AG10803 (cell line): ENCODE measurements at places on chromosomes 11 and 22.

GRCh38 chr11:27861706-27862430 is 161.6 kb upstream of the BDNF start:
- DNase-seq = peak; percentile 90

DNA sequence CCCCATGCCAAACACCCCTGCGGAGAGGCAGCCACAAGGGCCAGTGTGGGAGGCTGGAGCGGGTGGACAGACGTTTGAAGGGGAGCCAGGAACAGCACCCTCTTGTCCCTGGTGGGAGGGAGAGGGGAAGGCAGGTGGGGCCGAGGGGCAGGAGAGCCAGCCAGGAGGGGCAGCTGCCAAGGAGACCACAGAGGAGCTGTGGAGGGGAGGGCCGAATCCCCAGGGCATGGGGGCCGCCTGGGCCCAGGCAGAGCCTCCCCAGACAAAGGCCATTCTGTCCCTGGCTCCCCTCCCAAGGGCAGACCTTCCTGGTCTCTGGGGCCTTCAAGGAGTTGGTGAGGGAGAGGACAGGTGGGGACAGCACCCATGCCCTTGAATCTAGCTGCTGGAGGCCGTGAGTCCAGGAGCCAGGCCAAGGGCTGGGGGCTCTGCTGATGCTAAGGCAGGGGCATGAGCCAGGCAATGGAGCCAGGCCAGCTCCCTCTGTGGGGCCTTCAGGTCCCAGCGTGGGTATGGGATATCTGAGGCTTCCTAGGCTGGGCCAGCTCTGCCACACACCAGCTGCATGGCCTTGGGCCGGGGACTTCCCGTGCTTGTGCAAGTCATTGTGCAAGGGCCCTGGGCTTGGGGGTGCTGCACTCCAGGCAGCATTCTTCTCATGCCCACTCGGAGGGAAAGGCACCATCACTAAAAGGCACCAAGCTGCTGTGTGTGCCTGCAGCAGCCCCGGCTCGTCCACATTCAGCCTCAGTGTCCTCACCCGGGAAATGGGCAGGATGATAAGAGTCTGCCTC is 11.4 kb downstream of the EMID1 start:
- peak; percentile 64 for DNase-seq

DNA sequence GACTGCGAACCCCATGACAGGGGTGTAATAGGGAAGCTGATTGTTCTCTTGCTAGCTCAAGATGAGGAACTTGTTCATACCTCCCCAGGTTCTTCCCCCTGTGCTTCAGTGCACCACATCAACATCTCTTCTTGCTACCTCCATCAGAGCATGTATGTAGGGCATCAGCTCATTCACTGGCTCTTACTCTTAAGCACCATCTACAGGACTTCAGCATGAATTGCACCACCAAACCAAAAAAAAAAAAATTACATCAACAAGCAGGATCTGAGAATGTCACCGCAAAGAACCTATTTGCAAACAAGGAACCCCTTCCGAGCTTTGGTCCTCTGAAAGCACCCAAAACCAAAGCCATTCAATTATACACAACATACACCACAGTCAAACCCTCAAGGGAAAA is 2226.5 kb upstream of the RAG2 start:
- DNase-seq = no peak

- DNase-seq = no peak
Observed at GRCh38 chr11:15929371-15929901, 426.9 kb downstream of the SOX6 start.

- peak; percentile 78 for DNase-seq
Observed at GRCh38 chr11:87440076-87440770, 402.5 kb downstream of the TMEM135 start.

DNA sequence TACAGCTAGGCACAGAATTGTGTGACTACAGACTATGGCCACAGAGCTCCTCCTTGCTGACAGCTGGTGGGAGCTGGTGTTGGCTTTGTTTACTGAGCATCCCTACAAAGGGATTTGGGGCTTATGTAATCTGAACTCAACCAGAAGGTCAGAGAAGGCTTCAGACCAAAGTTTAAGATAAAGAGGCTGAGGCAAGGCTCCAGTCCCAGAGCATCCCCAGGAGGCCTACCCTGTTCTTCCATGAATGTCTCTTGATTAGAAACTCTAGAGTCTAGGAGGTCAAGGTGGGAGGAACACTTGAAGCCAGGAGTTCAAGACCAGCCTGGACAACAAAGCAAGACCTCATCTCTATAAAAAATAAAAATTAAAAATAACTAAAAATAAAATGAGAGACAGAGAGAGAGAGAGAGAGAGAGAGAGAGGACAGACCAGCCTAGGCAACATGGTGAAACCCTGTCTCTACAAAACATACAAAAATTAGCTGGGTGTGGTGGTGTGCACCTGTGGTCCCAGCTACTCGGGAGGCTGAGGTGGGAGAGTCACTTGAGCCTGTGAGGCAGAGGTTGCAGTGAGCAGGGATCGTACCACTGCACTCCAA is 125.5 kb upstream of the SERPIND1 start:
- DNase-seq = no peak

DNA sequence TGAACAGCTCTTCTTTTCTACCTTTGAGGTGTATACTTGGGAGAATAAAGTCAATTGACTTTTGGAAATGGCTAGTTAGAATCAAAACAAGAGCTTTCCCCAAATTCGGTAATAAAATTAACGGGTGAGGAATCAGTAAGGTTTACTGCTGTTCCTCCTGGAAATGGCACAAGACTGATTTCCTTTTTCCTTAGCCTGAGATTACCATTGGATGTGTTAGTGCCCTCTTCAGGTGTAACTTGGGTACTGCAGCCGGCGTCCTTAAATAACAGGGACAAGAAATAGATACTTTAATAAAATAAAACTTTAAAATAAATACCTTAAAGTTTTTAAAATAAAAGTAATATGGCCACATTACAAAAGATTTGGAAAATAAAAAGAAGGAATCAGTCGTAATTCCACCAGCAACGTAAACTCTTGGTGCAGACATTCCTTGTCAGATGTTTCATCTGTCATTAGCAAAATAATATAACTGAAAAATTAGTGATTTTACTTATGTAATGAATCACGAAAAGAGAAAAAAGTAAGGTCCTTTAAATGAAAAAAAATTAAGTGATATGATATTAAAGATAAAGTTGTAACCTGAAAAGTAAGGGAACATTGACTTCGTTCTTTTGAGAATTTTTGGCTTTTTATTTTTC is 29.7 kb downstream of the ZFTA start:
- DNase-seq = peak; percentile 79

- DNase-seq = no peak
Observed at GRCh38 chr22:43529934-43530333, 118.1 kb downstream of the MPPED1 start.

DNA sequence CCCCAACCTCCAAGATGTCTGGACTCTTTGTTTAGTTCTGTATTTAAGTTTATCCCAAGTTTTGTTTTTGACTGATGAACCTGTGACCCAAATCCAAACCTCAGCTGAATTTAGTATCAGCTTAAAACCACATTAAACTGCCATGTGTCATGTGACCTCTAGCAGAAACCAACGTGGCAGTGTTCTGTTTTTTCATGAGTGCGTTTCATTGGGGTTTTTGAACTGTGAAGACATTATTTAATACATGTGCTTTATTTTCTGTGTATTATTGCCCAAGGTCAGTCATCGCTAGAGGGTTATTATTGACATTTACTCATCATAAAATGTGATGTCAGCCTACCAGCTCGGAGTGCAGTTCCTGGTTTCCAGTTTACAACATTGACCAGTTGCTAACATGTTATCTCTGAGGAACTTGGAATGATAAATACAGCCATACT is 1.8 kb downstream of the TLCD5 start:
- no peak for DNase-seq

GRCh38 chr11:103035791-103036434 is 56.0 kb downstream of the DCUN1D5 start:
- peak; percentile 83 for DNase-seq

- DNase-seq = no peak
Observed at GRCh38 chr11:80565231-80565630, 1124.4 kb upstream of the TENM4 start.

DNA sequence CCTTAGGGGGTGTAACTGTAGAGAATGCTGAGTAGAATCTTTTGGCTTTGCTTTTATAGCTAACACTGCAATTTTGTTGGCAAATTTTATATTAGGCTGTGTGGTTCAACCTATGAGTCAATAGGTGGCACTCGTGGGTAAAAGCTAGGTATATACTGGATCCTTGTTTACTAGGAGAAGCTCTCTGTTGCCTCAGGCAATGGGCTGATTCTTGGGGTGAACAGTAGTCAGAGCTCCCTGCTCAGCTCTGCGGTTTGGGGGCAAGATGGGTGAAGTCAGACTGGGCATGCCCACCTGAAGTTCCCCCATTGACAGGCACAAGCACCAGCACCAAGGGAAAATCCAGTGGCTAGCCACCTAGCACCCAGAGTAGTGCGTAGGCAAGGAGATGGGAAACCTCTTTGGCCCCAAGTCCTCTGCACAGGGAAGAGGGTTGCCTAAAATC is 238.7 kb downstream of the FAM181B start:
- DNase-seq = no peak

DNA sequence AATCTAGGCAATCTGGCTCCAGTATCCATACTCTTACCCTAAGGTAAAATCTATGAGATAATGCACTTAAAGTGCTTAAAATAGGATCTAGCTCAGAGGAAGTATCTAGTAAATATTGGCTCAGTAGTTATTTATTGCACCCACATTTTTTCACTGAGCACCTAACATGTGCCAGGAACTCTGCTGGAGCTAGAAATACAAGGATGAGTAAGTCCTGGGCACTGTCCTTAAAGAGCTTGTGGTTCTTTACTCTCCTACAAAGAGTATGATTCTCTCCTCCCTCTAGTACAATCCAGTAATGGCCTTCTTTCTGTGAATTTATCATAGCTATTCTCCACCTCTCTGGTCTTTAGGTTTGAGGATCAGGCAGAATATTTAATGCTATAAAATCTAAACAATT is 59.2 kb downstream of the DEUP1 start:
- no peak for DNase-seq

GRCh38 chr11:34251589-34251980 is 106.2 kb downstream of the ABTB2 start:
- peak; percentile 44 for DNase-seq

- peak; percentile 33 for DNase-seq
Observed at GRCh38 chr11:17257196-17257595, 19.3 kb upstream of the NUCB2 start.

DNA sequence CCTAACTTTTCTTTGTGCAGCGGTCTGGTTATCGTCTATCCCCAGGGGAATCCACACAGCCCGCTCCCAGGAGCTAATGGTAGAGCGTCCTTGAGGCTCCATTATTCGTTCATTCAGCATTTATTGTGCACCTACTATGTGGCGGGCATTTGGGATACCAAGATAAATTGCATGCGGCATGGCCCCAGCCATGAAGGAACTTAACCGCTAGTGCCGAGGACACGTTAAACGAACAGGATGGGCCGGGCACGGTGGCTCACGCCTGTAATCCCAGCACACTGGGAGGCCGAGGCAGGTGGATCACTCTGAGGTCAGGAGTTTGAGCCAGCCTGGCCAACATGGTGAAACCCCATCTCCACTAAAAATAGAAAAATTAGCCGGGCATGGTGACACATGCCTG is 11.2 kb downstream of the TMEM121B start:
- DNase-seq = no peak

DNA sequence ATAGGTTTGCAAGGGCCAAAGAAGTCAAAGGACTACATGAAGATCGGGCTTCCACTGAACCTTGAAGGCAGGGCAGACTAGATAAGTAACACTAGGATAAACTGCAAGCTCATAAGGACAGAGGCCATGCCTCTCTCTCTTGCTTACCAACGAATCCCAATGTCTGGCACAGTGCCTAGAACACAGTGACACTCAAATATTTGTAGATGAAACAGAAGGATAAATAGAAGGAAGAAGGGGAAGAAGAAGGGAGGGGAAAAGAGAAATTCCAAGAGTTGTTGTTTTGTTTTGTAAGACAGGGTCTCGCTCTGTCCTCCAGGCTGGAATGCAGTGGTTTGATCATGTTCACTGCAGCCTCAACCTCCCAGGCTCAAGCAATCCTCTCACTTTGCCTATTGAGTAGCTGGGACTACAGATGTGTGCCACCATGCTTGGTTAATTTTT is 26.9 kb downstream of the SIK3 start:
- peak; percentile 25 for DNase-seq

DNA sequence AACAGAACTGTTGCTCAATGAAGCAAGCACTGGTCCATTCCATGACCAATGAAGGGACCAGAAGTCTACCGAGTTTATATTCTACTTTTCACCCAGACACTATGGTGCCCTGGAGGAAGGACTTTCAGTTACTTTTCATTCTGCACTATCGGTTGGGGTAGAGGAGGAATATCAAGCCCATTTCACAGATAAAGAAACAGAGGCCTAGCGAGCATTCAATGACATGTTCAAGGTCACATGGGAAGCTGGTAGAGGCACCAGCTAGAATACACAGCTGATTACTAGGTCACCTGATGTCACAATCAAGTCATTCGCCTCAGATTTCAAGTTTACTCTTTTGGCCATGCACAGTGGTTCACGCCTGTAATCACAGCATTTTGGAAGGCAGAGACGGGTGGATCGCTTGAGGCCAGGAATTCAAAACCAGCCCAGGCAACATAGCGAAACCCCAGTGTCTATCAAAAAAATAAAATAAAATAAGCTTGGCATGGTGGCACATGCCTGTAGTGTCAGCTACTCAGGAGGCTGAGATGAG is 17.6 kb upstream of the PRG2 start:
- no peak for DNase-seq

- DNase-seq = no peak
Observed at GRCh38 chr11:134987223-134987768, 575.3 kb upstream of the B3GAT1 start.

DNA sequence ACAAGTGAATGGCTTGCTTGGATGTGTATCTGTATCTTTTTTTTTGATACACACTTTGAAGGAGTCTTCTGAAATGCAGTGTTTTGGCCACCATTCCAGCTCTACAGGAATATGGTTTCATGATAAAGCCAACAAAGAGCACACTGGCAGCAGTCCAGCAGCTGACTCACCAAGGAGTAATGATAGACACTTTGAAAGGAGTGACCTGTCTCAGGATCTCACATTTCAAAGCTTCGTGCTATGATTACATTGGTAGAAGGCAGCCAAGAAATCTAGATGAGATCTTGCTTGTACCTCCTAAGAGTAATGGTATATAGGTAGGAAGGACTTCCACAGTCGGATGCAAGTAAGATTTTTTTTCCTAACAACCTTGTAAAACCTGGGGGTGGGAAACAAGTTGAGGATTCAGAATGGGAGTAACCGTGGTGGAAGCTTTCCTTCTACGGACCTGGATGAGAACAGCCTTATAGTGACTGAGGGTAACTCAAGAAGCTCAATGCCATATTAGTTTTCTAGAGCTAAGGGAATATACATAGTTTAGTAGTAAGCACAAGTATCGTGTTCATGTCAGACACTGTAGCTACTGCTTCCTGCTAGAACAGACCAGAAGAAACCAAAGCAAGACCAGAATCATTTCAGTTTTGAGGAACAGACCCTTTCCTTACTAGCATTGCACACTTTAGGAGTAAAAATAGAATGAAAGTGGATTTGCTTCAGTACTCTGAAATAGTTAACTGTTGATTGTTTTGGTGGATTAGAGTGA is 25.0 kb downstream of the MTMR3 start:
- peak; percentile 81 for DNase-seq

- DNase-seq = no peak
Observed at GRCh38 chr22:46044621-46045458, 67.9 kb upstream of the WNT7B start.

GRCh38 chr11:84035645-84036044 is 749.5 kb upstream of the CCDC90B start:
- DNase-seq = no peak

GRCh38 chr11:65700399-65700798 is 11.7 kb upstream of the KAT5 start:
- DNase-seq = peak; percentile 17
